DMS 273 treated with DMSO at 0.1 percent for 48 hours (cell line): ENCODE measurements at places on chromosomes 5 and 9.

DNA sequence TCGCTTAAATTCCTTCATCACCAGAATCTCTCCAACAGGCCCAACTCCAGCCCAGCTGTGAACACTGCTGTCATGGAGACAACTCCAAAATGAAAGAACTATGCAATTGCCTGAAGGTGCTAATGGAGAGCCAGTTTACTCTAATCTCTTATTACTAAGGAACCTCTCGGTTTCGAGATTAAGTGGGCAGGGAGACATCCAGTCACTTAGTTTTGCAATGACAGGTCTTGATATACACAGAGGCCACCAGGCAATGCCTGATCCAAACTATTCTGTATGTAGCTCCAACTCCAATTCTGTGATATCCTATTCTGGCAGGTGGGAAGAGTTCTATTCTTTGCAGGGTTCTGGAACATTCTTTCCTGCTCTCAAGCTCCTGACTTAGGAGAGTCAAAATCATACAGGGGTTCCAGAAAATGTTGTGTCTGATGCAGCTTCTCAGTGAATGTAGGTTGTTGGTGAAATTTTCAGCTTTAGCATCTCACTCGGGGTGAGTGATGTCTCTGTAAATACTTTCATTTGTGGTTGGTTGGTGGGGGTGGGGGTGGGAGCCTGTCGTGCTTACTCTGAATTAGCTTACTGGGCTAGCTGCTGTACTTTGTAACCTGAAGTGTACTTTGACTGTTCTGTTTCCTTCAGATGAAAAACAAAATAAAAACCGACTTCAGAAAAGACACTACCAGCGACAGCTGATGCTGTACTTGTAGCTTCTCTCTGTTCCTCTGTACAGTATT lies 170.9 kb downstream of the PALM2AKAP2 start:
- no peak for DNase-seq

GRCh38 chr9:91428436-91428835 lies 4.8 kb upstream of the NFIL3 start:
- no peak for DNase-seq

GRCh38 chr9:109311731-109312130 lies 9.1 kb downstream of the EPB41L4B start:
- peak; percentile 49 for DNase-seq

- no peak for DNase-seq
These were observed 53.9 kb upstream of the C9orf72 start for GRCh38 chr9:27627188-27627564.

DNA sequence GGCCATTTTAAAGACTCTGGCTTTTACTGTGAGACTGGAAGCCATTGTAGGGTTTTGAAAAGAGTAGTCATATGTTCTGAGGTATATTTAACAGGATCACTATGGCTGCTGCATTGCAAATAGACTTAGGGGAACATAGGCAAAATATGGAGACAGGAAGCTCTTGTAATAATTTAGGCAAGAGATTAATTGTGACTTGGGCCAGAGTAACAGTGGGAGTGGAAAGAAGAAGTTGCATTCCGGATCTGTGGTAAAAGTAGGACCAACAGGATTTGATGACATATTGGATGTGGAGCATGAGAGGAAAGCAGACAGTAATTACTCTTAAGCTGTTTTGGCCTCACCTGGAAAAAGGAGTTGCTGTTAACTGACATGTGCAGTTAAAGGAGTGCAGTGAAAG lies 85.6 kb downstream of the SMIM15 start:
- DNase-seq = no peak

DNA sequence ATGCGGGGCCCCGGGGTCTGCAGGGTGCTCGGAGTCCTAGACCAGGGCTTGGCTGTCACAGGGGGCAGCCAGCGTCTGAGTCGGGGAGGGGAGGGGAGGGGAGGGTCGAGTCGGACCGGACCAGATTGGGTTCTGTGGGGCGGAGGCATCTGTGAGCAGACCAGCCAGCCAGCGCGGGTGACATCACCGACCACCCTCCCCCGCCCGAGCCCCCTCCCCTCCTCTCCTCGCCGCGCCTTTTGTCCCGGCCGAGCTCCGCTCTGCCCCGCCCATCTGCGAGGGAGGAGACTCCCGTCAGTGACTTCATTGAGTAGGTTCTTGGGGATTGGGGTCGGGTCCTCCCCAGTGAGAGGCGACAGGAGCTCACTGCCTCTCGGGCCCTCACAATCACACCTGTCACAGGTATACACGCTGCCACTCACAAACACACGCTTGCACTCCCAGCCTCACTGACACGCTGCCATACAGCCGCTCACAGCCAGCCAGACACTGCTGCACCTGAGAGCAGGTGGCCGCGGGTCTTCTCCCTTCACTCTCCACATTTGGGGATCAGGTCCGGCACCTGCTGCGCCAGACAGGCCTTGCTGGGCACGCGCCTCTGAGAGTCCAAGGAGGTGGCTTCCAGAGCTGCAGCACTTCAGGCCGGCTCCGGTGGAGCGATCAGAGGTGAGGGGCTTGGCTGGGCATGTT lies 546 bp downstream of the DNAJB5 start:
- no peak for DNase-seq

DNA sequence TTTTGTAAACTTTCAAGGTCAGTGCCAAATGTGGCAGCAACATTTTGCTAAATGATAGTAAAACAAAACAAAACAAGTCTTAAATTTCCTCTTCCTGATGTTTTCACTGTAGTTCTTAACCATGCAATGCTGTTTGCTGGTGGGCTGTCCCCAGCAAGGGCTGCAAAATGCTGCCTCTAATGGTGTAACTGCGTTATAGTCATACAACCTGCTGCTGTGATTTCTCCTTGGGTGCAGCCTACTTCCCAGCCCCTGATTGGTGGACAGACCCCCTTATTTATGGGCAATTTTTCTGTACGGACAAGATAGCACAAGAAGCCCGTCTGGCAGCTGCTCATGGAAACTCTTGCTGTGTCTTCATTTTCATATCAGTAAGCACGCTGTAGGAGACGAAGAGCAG lies 26.6 kb upstream of the PIP5K1B start:
- peak; percentile 0 for DNase-seq

GRCh38 chr9:83271665-83272071 lies 208.7 kb upstream of the RASEF start:
- DNase-seq = no peak

GRCh38 chr5:38478878-38479277 lies 77.6 kb downstream of the LIFR start:
- no peak for DNase-seq

GRCh38 chr5:98599016-98599415 lies 174.4 kb upstream of the RGMB start:
- no peak for DNase-seq

- peak; percentile 86 for DNase-seq
These were observed 149.3 kb upstream of the COL5A1 start for GRCh38 chr9:134492281-134492691.

GRCh38 chr9:70218767-70219166 lies 40.0 kb upstream of the SMC5 start:
- DNase-seq = no peak
